ENCODE measurements at places on chromosomes 2 and 18.

DNA sequence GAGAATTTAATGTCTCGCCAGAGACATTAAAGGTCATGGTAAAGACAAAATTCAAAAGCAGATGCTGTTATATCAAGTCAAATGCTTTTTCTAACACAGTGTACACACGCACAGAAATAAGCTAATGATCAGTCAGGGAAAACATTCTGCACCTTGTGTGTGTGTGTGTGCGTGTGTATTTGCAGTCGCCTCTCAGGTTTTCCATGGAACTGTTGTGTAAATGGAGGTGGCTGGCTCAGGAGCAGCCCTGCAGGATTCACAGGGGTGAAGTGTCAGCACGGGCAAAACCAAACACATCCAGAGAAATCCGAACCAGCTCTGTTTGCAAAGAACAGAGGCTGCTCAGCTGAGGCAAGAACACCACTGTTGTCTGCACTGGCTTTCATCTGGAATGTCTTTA lies 76.2 kb upstream of the YWHAQ start:
- DNase-seq, result no peak

DNA sequence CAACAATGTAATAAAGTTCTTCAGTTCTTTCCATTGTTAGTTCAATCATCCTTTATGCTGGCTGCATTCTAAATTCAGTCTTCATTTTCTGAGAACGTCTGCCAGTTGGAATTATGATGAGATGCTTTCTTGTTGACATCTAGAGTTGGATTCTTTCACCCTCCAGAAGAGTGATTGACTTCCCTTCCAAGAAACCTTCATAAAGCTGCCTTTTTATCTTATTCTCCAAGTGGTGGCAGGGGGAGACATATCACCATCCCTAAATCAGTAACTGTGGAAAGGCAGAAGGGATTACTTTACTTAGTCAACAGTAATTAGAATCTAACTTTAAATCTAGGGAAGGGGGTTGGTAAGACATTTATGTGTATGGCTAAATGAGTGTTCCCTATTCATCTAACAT lies 86.8 kb upstream of the GULP1 start:
- no peak for DNase-seq

DNA sequence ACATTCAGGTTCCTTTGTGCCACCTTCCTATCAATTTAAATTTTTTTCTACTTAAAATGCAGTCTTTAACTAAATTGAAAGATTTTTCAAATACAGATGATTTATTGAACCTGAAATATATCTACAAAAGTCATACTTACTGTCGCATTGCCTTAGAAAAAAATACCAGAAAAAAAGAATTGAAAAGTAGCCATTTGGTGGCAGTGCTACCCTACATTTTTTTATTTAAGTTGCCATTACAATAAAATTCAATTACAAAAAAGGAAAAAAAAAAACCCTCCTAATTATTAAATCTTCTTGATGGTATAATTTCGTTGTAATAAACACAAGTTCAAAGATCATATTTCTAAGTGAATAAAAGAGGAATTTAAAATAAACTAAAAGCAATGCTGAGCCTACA lies 43.4 kb downstream of the DSC3 start:
- no peak for DNase-seq

DNA sequence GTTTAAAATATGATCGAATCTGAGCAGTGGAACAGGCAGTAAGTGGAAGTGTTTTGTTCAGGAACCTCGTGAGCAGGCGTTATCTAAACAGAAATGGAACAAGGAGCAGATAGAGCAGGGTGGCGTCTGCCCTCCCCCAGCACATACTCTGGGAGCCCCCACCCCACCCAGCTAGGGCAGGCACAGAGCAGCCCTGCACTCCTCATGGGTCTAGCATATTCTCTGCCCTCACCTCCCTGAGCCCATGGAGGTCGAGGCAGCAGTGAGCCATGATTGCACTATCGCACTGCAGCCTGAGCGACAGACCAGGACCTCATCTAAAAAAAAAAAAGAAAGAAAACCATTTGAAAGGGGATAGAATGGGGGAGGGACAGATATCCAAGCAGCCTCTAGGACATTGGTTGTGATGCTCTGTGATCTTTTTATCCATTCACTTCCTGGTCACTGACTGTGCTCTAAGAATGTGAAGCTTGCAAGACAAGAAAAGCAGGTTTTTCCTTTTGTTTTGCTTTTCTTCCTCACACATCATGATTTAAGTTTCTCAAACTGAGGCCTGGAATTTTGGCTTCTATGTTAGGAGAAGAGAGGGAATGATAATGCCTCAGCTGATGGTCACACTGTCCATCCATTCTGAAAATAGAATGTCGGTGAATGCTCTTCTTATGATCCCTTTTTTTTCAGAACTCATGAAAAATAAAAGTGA lies 3.1 kb downstream of the MLPH start:
- no peak for DNase-seq

DNA sequence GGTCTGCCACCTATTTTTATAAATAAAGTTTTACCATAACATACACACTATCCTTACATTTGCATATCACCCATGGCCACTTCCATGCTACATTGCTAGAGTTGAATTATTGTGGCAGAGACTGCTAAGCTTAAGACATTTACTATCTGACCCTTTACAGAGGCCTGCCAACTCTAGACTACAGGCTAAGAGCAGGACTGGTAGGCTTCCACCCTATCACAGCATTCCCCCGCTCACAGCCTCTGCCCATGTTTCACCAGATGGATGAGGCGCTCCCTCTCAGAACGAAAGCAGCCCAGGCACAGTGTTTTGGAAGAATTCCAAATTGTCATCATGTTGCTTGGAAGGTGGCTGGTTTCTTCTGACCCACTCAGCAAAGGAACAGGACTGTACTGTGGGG lies 91.7 kb upstream of the SLC35G4 start:
- DNase-seq, result no peak

GRCh38 chr2:215745331-215745730 lies 268.0 kb downstream of the MREG start:
- no peak for DNase-seq

DNA sequence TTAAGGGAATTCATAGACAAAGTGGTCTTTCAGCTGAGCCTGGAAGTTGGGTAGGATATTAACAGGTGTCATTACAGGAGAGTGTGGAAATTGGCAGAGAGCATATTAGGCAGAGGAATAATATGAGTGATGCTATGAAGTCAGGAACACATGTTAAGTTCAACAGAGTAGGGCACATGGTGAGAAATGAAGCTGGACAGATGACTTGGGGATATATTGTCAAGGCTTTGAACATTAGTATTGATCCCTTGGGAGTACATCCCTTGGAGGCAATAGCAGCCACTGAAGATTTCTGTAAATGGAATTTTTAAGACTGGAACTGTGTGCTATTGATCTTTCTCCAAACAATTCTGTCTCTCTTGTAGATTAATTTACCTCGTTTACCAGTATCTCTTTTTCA lies 170.7 kb downstream of the SCG2 start:
- no peak for DNase-seq

DNA sequence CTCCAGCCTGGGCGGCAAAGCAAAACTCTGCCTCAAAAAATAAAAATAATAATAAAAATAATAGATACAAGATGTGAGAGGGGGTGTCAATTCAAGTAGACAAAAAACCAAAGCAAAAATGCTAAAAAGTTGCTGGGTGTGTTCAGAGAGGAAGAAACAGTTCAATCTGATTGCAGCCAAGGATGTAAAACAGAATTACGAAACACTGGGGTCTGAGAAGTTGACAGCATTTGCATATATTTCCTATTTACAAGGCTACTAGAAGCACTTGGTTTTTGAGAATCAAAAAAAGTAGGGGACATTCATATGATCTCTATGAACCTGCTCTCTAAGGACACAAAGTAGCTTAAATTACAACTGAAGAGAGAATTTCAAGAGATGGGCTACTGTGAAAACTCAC lies 7.6 kb downstream of the TRIP12 start:
- DNase-seq, result no peak

DNA sequence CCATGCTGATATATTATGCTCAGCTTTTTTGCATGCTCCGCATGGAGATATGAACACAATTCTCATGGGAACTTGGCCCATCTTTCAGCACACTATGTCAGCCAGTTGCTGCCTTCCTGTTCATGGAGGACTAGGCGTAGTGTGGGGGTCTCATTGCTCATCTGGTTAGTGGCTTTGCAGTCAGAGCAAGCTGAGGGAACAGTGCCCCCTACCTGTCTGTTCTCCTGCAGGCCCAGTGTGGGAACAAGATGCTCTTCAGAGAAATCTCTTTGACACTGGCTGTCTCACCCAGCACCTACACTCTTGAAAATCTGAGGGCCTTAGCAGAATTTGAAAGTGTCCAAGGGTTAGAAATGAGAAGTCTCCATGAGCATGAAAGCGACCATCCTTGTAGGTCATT lies 47.1 kb downstream of the SPTBN1 start:
- peak; percentile 38 for DNase-seq

GRCh38 chr2:71608441-71608840 lies 155.1 kb downstream of the DYSF start:
- DNase-seq, result no peak

- DNase-seq, result no peak
Observed at GRCh38 chr2:162118166-162119031, 33.6 kb downstream of the GCG start.

- DNase-seq, result no peak
Observed at GRCh38 chr2:170486730-170487129, 228.4 kb upstream of the SP5 start.

- no peak for DNase-seq
Observed at GRCh38 chr2:98868548-98869271, 67.3 kb downstream of the CRACDL start.

DNA sequence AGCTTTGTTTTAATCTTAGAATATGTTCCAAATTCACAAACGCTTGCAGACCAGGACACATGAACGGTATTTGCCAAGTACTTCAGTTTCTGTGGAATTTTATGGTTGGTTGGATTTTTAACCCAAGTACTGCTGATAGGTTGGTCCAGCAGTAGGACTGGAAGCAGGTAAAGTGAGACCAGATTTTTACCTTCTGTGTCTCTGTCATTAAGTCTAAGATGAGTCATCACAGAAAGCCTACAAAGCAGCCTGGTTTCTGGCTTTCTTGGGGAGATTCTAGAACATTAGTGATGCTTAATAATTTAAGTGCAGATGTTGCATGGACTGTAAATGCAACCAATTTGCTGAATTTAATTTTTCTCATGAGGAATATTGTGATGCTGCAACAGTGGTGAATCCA lies 100.5 kb downstream of the SCG2 start:
- DNase-seq, result no peak

DNA sequence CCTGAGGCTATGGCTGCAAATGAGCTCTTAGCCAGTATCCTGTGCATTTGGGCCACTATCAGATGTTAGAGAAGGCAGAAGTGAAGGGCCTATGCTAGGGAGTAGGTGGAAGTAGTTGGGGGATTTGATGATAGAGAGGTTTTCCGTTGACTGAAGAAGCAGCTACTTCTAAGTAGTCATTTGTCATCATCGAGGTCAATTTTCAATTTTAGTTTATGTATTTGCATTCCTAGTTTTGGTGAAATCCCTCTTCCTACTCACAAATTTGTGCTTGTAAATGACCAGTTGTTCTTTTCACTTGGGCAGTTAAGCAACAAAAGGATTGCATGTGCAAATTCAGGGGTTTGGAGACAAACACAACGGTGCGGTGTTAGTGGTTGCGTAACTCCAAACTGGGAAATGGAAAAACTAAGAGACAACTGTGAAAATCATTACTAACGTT lies 48.5 kb upstream of the PELI1 start:
- DNase-seq, result no peak

DNA sequence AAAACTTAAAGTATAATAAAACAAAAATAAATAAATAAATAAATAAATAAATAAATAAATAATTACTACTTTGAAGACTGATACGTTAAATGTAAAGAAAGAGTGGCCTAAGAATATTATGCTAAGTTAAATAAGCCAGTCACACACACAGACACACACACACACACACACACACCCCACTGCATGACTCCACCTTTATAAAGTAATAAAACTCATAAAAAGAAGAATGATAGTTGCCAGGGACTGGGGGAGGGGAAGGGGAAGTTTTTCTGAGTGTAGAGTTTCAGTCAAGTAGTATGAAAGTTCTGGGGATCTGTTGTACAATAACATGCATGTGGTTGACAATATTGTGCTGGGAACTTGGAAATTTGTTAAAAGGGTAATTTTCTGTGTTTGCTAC lies 1237.5 kb upstream of the GYPC start:
- no peak for DNase-seq

DNA sequence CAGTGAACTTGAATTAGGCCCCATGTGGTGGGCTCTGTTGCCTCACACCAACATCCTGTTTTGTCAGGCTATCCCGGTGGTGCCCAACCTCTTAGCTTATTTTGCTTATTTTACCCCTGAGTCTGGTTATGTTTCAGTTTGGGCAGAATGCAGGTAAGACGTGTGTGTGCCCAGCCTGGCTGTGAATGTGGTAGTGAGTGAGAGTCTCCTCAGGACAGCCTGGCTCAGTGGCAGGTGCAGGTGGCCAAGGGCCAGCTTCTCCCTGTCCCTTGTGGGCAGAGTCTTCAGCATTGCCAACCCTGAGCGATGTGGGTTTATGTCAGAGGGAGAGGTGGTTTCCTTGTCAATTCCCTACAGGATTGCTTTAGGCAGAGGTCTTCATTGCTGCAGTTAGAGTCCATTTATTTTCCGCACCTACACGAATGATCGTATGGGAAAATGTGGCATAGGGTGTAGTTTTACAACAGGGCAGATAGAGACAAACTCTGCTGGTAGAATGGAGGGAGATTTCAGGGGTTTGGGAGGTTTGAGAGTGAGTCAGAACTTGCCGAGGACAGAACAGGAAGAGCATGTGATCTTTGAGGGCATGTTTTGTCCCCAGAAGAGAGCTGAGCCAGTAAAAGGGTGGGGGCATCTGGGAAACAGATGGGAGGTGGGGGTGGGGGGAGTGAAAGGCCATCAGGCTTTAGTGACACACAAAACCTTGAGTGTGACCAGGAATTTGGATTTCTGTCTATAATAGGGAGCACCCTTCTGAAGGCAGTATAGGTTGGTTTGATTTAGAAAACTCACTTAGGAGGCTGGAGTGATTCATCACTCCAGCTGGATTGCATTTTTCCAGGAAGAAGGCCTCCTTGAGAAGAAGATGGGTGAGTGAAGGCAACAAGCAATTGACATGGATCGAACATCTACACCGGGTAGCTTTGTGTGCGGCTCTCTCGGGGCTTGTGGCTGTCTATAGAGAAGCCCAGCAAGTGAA lies 156.2 kb upstream of the CELF4 start:
- DNase-seq, result no peak

DNA sequence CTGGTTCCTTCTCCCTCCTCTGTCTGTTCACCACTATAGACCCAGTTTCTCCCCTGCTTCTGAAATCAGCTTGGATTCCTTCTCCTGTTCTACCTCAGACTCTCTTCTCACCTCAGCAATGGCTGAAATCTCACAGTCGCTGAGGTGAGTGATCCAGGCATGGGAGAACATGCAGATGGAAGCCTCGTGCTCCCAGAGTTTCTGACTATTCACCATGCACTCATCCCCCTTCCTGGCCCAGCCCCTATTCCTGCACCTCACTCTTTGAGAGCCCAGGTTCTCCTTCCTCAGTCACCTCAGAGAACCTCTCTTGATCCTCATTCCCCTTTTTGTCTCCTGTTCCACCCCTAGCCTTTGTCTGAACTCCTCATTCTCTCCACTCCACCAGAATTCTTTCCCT lies 78.5 kb downstream of the SPTBN1 start:
- DNase-seq, result no peak

GRCh38 chr2:191839918-191840804 lies 6.7 kb downstream of the CAVIN2 start:
- no peak for DNase-seq

GRCh38 chr2:111062417-111062816 lies 58.3 kb upstream of the BCL2L11 start:
- DNase-seq, result no peak

GRCh38 chr2:179613701-179614100 lies 247.7 kb downstream of the ZNF385B start:
- DNase-seq, result no peak

- DNase-seq, result no peak
Observed at GRCh38 chr2:120737340-120738101, 1.9 kb downstream of the GLI2 start.

All from K562 (cell line).